Left cardiac atrium (tissue), 4 donors: ENCODE measurements at places on chromosomes 6 and 20. TPM values are rescaled to one million over a fixed set of nuclear protein-coding genes. Genes with fewer than 3 reads are reported as not detected.

Gene OOEP
- total RNA-seq = not detected

Gene CALHM6
- 2.3 TPM for total RNA-seq

GRCh38 chr6:87832025-87832825 lies 130.2 kb upstream of the AKIRIN2 start:
- DNase-seq = no peak

Gene RCAN2
- total RNA-seq = 152 TPM

DNA sequence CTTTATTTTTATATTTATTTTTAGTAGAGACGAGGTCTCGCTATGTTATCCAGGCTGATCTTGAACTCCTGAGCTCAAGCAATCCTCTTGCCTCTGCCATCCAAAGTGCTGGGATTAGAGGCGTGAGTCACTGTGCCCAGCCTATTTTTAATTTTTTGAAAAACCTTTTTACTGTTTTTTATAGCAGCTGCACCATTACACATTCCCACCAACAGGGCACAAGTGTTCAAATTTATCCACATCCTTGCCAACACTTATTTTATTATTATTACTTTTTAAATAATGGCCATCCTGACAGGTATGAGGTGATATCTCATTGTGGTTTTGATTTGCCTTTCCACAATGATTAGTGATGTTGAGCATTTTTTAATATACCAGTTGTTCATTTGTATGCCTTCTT lies 42.5 kb downstream of the PACSIN1 start:
- DNase-seq = no peak
